Stimulated activated CD8-positive, alpha-beta memory T cell treated with anti-CD3 and anti-CD28 coated beads, Interleukin-7, amount 100 ng/mL, for 1 hour (primary cell): ENCODE measurements at places on chromosomes 12 and 14.

- DNase-seq, result no peak
Measured at GRCh38 chr12:94148739-94149118, 352 bp downstream of the PLXNC1 start.

GRCh38 chr14:70731447-70732239 is 77.7 kb downstream of the MAP3K9 start:
- no peak for DNase-seq

- no peak for DNase-seq
Measured at GRCh38 chr12:116849216-116849615, 32.0 kb downstream of the HRK start.

- DNase-seq, result no peak
Measured at GRCh38 chr12:54412786-54413185, 6.3 kb downstream of the ITGA5 start.
